ENCODE measurements at places on chromosomes 7 and 10. TPM values are rescaled to one million over a fixed set of nuclear protein-coding genes. Genes with fewer than 3 reads are reported as not detected.

Gene C10orf105
- total RNA-seq, result not detected

- H3K27me3 ChIP-seq, result no peaks in the 10 kb centered on the region
- H3K4me1 ChIP-seq, result peaks cover 25% of the 10 kb centered on the region
- no peaks in the 10 kb centered on the region for H3K36me3 ChIP-seq
- no peak overlapping the region for H3K27ac ChIP-seq
- H3K4me3 ChIP-seq, result no peak overlapping the region
Observed at GRCh38 chr10:103643381-103643780, 149.9 kb downstream of the NEURL1 start.

Gene RARRES2
- 89.7 TPM for total RNA-seq

Gene CTAGE8
- not detected for total RNA-seq
